ENCODE measurements at places on chromosomes 6 and 20.

GRCh38 chr6:24006254-24006653 is 119.8 kb upstream of the NRSN1 start:
- DNase-seq, result no peak

DNA sequence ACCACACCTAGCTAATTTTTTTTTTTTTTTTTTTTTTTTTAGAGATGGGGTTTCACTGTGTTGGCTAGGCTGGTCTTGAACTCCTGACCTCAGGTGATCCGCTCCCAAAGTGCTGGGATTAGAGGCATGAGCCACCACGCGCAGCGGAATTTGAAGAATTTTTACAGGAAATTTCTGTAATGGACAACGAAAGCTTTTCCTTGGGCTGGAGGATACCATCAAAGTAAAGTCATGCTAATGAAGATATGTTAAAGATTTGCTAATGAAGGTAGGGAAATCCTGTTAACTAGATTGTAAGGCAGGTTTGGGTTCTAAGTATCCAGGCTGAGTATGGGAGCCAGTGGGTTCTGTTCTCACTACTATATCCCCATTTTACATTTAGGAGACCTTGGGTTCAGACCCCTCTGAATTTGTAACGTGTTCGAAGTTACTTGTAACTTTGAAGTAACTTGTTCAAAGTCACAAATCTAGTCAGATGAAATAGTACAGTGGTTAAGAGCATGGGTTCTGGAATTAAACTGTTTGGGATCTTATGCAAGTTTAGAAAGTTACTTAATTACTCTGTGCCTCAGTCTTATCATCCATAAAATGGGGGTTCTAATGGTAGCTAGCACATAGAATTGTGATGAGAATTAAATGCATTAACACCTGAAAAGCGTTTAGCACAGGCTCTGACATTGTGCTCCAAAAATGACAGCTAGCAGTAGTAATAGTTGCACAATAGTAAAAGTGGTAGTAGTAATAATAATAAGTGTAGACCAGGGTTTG is 123.4 kb upstream of the GPR6 start:
- DNase-seq, result no peak

GRCh38 chr6:169212897-169213813 is 40.5 kb downstream of the THBS2 start:
- peak; percentile 83 for DNase-seq

GRCh38 chr6:31737991-31738979 is 1.5 kb upstream of the MSH5 start:
- peak; percentile 92 for DNase-seq

GRCh38 chr6:42505385-42505718 is 53.6 kb upstream of the TRERF1 start:
- no peak for DNase-seq

Data from NCI-H345 (cell line).